T follicular helper cell (primary cell): ENCODE measurements at places on chromosomes 16 and 17.

DNA sequence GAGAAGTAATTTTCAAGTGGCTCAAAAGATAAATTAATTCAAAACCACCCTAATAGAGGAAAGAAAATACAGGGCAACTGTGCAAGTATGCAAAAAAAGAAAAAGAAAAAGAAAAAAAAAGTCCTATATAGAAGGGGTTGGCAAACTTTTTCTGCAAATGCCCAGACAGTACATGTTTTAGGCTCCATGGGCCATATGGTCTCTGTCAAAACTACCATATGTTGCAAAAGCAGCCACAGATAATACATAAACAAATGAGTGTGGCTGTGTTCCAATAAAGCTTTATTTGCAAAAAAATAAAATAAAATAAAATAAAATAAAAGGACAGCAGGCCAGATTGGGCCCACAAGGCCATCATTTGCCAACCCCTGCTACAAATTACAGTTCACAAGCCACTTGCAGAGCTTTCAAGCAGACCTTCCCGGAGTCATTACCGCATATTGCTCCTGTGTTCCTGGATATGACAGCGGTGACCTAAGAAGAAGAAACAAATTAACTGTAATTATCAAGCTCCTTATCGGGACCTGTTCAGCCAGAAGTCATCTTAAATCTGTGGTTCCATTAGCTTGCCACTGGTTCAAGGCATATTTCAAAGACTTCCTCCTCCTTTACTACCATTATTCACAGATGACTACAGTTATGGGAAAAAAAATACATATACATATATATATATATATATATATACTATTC lies 15.9 kb downstream of the ZC3H7A start:
- DNase-seq, result no peak

GRCh38 chr17:78970834-78971755 lies 8.6 kb downstream of the LGALS3BP start:
- DNase-seq, result peak; percentile 69

GRCh38 chr17:82216301-82217119 lies 3.9 kb upstream of the CCDC57 start:
- no peak for DNase-seq

GRCh38 chr17:17497845-17498520 lies 1.8 kb upstream of the RASD1 start:
- no peak for DNase-seq

GRCh38 chr17:66689221-66689620 lies 145.7 kb upstream of the CACNG5 start:
- no peak for DNase-seq

GRCh38 chr16:56300891-56301850 lies 109.9 kb downstream of the GNAO1 start:
- no peak for DNase-seq

GRCh38 chr17:45306623-45307022 lies 10.2 kb downstream of the MAP3K14 start:
- no peak for DNase-seq

GRCh38 chr16:24497440-24497839 lies 41.9 kb upstream of the RBBP6 start:
- no peak for DNase-seq

DNA sequence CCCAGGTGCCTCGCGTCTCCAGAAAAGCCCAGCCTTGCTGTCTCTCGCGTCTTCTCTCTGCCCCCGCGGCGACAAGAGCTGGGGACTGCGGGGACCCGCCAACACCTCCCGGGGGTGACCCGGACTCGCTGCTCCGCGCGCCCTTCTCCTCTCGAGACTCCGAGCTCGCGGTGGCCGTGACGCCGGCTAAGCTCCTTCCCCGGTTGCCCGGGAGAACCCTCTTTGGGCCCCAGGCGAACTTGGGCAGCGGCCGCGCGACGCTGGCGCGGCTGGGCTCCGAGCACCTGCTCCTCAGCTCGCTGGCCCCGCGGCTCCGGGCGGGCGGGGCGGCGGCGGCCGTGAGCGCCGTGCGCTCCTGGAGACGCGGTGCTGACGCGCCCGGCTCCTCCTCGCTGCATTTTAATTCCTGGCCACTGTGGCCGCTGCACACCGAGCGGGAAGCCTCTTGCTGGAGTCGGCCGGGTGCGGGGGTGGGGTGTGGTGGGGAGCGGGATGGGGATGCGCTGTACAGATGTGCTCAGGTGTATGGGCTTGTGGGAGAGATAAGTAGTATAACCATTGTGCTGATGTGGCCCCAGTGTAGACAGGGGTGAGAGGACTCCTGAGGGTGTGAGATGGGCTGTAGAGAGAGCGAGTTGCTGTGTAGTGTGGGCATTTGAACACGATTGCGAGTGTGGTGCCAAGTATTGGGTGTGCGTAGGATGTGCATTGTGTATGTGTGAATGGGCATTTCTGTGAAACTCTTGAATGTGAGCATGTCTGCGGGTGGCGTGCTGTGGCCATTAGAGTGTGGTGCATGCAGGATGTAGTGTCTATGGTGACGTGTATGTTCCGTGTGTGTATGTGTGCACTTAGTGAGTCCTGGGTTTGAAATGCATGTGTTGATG lies at the start of gene ASIC2:
Gene ASIC2 (minus strand): TSS at position 315 of the 887 bp plus-strand sequence.
- no peak for DNase-seq
